ENCODE measurements at places on chromosomes 5 and 9.

DNA sequence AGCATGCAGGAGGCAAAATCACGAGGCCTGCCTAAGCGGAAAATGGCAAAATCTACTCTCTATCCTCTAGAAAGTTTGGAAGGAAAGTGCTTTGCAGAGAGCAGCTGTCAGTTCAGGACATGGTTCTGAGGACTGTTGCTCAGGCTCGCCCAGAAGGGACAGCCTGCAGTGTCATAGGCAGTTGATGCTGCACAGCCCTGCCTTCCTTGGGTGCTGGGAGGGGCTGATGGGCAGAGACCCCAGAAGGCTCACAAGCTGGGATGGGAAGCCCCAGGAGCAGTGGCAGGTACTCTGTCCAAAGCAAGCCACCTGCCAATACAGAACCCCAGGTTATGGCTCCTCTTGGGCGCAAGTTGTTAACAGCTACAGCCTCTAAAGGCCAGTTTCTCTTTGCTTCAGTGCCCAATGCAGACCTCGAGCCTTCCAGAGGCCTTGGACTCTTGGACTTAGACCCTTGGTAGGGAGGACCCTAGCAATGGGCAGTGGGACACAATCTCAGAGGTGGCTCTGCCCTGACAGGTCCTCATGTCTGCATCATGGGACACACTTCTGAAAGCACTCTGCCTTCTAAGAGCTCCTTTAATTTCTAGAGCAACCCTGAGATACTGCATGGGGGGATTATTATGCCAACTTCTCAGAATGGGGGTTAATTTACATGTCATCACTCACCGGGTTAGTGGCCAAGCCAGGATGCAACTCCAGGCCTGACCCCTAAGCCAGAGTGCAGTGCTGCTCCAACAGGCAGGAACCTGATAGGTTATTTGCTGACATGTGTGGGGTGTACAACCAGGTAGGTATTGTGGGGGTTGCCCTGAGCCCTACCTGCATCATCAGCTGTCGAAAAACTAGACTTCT is 57.1 kb downstream of the MACROH2A1 start:
- DNase-seq, result no peak

GRCh38 chr5:42404366-42404765 is 18.9 kb upstream of the GHR start:
- no peak for DNase-seq

DNA sequence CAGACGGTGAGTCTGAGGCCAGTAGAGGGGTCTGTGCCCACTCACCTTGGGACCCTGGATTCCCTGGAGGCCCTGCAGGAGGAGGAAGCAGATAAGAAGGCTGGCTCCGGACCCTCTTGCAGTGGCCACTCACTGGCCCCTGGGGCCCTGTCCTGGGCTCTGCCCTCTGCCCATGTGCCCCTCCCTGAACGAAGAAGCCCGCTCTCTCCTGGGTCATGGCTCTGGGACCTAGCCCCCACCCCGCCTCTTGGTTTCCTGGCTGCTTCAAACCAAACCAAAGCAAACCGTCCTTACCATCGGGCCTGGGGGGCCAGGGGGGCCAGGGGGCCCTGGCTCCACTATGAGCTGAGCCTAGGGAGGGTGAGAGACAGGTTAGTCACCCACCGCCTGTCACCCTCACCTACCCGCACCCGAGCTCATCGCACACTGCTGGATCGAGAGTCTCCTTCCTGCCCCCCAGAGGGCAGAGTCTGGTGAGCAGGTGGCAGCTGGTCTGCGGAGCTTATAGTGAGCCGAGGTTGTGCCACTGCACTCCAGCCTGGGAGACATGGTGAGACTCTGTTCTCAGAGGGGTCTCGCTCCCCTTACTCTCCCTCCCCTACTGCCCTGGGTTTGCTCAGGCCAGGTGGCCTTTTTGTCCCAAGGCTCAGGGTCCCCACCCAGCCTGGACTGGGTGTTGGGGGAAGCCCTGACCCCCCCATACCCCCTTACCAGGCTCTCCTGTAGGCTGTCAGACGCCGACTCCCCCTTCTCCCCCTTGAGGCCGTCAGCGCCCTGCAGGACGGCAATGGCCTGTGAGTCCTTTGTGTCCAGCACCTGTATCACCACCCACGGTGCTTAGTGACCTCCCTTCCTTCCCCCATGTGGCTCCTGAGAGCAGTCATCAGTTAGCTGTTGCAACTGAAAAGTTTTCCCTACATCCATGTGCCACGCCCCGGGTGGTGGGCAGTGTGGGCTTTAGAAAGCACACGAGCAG is 15.2 kb upstream of the PHYKPL start:
- peak; percentile 61 for DNase-seq

DNA sequence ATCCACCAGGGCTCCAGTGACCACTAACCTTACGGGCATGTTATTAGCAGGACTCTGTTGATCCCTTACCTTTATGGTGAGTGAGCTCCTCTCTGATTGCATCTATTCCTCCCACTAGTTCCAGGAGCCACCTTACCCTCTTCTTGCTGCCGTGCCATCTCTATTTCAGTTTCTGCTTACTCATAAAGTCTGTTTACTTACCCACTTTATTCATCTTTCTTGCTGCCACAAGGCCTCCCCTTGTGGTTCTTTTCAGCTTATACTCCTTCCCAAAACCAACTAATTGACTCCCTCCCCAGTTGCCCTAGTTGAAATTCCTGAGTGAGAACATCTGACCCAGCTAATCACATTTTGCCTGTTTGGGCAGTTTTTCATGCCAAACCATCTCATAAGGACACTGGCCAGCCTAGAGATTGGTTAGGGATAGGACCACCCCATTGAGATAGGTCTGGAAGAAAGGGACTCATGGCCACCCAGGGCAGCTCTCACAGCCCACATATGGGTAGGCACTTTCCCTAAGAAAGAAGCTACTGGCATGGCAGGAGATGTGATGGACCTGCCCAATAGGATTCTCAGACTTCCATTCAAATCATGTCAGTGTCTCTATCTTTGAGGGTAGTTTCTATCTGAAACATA is 412.7 kb downstream of the EFNA5 start:
- DNase-seq, result peak; percentile 76

DNA sequence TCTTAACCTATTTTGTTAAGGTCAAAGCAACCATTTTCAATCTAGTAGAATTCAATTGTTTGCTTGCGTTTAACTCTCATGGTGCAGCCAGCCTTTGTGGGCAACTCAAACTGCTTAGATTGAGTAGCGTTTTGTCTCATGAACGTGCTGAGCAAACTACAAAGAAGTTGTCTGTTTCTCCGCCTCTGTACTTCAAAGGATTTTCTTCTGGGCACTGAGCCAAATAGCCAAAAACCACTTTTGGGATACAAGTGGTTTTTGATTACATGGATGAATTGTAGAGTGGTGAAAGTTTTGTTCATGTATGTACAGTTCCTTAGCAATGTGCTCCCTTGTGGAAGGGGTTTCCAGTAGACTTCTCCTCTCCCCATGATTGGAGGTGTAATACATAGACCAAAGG is 122.9 kb downstream of the CFAP90 start:
- DNase-seq, result no peak

GRCh38 chr9:87029905-87030304 is 82.6 kb upstream of the GAS1 start:
- DNase-seq, result no peak

GRCh38 chr9:11328326-11328725 is 715.5 kb upstream of the PTPRD start:
- DNase-seq, result no peak

DNA sequence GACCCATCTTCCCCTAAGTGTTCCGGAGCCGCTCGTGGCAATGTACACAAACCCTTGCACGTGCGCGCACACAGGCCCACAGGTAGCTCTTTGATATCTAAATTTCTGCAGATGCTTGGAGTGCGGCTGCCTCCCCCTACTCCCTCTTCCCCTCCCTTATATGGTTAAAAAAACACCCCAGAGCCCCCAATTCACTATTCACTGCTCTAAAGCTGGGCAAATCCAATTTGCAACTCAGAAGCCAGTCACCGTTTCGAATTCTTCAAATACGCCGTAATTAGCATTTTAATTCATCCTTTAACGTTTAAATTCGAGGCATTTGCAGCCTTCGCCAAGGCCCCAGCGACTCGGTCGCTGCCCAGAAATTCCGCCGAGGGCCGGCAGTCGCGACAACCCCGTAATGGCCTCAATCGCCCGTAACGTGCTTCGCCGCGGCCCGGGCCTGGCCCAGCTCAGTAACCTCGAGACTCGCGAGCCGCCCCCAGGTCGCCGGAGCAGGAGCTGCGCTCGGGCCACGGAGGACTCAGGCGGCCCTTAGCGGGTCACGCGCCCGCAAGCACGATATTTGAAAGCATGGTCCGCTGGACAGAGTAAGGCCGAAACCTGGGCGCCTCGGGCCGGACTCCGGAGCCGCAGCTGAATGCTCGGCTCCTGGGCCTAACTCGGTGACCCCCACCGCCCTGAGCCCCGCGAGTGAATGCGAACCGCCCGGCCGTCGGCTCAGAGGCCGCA is 1.3 kb downstream of the IRX2 start:
- DNase-seq, result peak; percentile 95

DNA sequence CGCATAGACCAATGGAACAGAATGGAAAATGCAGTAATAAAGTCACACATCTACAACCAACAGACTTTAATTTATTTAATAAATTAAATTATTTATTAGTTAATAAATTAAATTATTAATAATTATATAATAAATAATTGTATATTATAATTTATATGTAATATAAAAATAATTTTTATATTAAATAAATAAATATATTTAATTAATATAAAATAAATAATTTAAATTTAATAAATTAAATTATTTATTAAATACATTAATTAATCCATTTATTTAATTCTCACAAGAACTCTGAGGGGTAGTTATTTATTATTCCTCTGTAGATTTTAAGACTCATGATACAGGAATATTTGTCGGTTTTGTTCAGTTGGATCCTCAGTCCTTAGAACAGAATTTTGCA is 176.1 kb upstream of the ADAMTS19 start:
- DNase-seq, result no peak

DNA sequence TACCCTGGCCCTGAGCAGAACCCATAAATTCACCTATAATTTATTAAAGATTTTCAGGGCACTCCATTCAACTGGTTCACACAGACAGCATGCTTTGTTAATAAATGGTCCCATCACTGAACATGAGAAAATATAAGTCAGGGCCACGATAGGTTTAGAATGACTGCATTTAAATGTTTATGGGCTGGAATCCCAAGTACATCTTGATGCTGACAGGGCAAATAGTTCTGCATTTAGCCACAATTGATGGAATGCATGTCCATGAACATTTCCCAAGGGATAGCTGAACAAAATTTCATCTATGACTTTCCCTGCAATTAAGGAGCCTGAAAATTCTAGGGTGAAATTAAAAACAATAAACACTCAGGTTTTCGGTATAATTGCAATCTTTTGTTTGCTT is 124.5 kb downstream of the CAAP1 start:
- DNase-seq, result no peak

GRCh38 chr5:160293901-160294561 is 18.3 kb downstream of the CCNJL start:
- no peak for DNase-seq

- peak; percentile 35 for DNase-seq
Observed at GRCh38 chr5:136521696-136522095, 156.4 kb upstream of the TRPC7 start.

GRCh38 chr5:37849641-37850040 is 9.8 kb upstream of the GDNF start:
- no peak for DNase-seq

GRCh38 chr9:105673850-105674387 is 11.7 kb downstream of the TAL2 start:
- DNase-seq, result no peak

DNA sequence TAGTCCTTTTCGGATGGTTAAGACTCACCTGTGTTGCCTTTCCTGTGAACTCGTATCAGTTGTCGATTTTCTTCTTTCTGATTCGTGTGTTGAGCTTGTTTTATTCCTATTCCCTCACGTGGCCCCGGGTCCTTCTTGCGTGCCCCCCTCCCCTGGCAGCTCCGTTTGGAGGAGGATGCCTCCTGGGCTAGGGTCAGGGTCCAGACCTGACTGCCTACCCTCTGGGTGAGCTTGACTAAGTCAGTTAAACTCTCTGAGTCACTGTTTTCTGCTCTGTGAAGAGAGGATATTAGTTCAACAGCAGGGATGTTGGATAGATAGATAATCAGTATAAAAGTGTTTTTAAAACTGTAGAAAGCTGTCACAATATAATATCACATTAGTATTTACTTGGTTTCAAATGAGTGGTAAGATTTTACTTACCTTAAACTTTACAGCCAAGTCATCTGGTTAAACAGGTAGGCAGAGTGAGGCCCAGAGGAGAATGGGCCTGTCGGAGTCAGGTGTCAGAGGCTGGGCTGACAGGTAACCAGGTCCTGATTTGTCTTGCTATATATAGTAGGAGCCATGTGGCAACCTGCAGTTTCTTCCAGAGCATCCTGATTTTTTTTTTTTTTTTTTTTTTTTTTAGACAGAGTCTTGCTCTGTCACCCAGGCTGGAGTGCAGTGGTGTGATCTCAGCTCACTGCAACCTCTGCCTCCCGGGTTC is 24.2 kb downstream of the PPARGC1B start:
- peak; percentile 59 for DNase-seq

GRCh38 chr9:4430432-4431261 is 59.6 kb upstream of the SLC1A1 start:
- no peak for DNase-seq

- DNase-seq, result peak; percentile 76
Observed at GRCh38 chr5:112787261-112787660, 49.6 kb downstream of the APC start.

DNA sequence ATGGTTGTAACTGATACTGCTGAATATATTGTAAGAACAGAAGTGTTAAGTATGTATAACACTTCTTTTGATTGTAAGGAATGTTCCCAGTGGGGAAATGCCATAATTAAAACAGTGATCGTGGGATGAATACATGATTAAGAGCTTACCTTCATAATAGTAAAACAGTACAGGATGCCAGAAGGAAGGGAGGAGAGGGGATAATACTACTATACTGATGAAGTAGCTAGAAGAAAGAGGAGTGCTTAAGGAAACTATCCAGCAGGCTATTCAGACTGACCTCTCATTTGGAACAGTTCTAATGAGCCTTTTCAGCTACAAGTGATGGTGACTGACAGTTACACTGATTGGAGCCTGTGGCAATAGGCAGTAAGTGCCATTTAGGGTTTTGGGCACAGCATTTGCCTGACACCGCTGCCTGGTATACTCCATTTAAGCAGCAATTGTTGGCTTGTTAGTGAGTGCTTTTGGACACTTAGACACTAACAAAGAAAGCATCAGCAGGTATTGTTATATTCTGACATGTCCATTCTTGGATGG is 33.8 kb upstream of the KDM4C start:
- DNase-seq, result no peak

GRCh38 chr5:173192561-173192960 is 42.4 kb downstream of the NKX2-5 start:
- no peak for DNase-seq

GRCh38 chr9:99181621-99182020 is 40.1 kb downstream of the ALG2 start:
- DNase-seq, result no peak

GRCh38 chr9:38278931-38279679 is 113.4 kb upstream of the ALDH1B1 start:
- no peak for DNase-seq

DNA sequence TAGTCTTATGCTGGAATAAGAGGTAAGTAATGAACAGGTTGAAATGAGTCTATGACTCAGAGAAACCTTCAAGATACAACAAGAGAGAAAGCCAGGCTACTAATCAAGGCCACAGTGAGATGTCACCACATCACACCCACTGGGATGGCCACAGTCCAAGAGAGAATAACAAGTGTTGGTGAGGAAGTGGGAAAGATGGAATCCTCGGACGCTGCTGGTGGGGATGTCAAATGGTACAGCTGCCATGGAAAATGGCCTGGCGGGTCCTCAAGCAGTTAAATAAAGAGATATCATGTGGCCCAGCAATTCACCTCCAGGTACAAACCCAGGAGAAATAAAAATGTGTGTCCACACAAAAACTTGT is 41.9 kb upstream of the NEURL1B start:
- DNase-seq, result no peak

GRCh38 chr5:167832609-167833008 is 458.8 kb upstream of the WWC1 start:
- no peak for DNase-seq

All from osteoblast (primary cell).